Vagina (tissue), 2 donors: ENCODE measurements at places on chromosomes 3 and 15. TPM values are rescaled to one million over a fixed set of nuclear protein-coding genes. Genes with fewer than 3 reads are reported as not detected.

GRCh38 chr15:39028069-39028468 is 463.5 kb upstream of the RASGRP1 start:
- no peak for DNase-seq

- DNase-seq: no peak
Observed at GRCh38 chr3:89488800-89489580, 381.6 kb downstream of the EPHA3 start.

DNA sequence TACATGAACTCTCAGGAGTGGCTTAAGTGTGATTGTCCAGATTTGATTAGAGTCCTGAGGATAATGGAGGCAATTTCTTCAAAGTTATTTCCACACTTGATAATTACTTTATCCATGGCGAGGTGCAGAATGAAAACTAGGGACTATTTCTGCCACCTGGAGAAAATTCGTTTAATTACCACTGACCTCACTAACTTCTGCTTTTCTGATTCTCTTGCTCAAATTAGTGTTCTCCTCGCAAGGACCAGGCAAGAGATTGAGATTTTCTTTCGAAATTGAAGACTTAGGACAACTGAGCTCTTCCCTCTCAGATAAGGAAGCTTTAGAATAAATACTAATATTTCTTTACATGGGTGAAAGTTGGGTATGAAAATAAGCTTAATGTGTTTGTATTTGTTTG is 135.2 kb downstream of the RYR3 start:
- no peak for DNase-seq

DNA sequence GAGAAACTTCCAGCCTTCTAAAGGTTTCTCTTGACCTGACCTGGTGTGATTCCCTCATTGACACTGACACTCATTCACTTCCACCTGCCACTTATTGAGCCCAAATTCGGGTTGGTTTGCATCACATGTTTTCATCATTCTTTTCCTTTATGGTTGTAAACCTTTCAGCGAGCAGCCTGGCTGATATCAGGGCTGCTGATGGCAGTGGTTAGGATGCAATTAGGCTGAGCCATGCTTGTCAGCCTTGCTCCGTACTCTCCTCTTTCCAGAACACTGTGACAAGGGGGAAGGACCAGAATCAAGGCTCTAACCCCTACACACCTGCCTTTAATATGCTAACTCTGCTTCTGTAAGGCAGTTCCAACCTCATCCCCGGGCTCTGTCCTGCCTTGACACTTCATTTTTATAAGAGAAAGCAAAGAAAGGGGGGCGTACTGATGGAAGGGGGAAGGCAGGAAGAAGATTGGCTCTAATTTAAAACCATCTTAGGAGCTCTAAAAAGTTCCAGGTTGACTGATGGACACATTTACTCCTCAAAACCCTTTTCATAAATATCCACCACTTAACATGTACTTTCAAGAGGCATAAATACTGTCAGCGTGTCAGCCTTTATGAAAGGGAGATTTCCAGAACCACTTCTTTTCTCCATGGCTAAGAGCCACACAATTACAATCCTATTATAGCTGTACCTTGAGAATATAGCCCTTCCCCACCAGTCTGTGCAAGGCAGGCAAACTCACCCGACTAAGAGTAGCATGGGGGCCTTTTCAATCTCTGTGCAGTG is 5.7 kb downstream of the NMNAT3 start:
- no peak for DNase-seq

- no peak for DNase-seq
Observed at GRCh38 chr3:127736801-127737539, 64.2 kb downstream of the ABTB1 start.

DNA sequence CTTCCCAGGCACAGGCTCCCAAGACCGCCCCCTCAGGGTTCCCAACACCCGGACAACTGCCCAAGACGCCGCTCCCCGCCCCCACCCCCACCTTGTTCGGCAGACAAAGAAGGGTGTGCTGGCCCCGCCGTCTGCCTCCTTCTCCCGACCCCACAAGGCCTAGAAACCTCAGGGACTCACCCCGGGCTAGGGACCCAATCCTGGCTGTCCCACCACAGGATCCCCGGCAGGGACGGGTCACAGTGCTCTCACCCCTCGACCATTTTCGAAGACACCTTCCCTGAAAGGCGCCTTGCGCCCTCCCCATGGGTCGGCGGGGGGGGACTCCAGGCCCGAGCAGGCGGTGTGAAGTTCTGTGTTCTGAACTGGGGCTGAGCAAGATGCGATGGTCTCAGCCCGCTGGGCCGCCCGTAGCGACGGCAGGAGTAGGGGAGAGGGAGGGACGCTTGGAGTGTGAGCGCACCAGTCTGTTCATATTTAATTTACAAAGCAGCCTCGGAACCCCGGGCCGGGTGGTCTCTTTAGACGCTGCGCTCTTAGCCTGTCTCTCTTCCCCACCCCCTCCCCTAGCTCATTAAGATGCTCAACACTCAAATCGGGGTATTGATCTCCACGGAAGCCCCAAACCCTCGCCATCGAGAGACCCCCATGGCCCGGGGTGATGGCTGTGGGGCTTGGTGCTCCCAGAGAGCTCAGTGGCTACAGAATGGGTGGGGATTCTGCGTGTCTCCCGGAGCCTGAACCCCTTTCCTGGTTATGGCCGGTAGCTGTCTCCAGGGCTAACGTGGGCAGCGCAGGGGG is 1.4 kb upstream of the ISLR2 start:
- peak; percentile 81 for DNase-seq

The CRABP1 gene
- total RNA-seq: not detected

The ARL8B gene
- 44.4 TPM for total RNA-seq
